Mesothelial cell of epicardium (in vitro differentiated cells): ENCODE measurements at places on chromosomes 4 and X.

DNA sequence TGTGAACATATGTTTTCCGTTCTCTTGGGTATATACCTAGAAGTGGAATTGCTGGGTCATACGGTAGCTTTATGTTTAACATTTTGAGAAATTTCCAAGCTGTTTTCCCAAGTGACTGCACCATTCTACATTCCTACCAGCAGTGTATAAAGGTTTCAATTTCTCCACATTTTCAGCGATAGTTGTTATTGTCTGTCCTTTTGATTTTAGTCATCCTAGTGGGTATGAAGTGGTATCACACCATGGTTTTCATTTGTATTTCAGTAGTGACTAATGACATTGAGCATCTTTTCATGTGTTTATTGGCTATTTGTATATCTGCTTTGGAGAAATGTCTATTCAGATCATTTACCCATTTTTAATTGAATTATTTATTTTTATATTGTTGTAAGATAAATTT, 2.4 kb downstream of the PPEF1 start:
- DNase-seq = no peak

- no peak for DNase-seq
These were observed 60.7 kb downstream of the EFHC2 start for GRCh38 chrX:44282753-44283152.

- no peak for DNase-seq
These were observed 49.2 kb downstream of the PRPS1 start for GRCh38 chrX:107677501-107677901.

GRCh38 chrX:138925330-138925729, 213.8 kb upstream of the FGF13 start:
- no peak for DNase-seq

DNA sequence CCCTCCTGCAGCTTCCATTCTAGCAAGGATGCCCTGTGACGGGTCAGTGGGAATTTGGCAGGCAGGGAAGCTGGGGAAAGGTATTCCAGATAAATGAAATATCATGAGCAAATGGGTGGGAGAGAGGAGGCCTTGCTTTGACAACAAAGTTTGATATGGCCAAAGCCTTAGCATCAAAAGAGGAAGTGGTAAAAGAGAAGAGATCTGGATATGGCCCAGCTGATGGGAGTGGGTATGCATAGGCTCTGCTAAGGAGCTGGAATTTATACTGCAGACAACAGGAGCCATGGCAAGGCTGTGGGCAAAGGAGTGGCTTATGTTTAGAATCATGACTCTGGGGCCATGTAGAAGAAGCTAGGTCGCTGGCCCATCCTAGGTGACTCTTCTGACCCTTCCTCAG, 89.2 kb downstream of the PJA1 start:
- DNase-seq = no peak

DNA sequence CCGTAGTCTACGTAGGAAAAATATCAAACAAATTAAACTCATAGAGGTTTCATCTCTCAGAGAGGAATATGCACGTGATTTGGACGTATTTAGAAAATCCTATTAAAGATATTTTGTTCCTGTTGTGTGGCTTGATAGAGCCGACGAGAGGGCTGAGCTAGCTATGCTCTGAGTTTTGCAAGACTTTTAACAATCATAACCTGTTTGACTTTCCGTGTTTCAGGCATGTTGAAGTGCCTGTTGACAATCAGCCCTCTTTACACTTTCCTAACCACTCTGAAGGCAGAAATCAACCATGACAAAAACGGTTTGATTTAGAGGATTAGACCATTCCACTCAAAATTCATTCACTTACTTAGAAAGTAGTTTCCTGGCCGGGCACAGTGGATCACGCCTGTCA, 297.3 kb downstream of the ASMT start:
- no peak for DNase-seq

- DNase-seq = no peak
These were observed 34.9 kb upstream of the SH3RF1 start for GRCh38 chr4:169305651-169306050.

- DNase-seq = no peak
These were observed 17.7 kb downstream of the MND1 start for GRCh38 chr4:153362184-153362583.

GRCh38 chr4:123298801-123299200, 97.8 kb upstream of the SPRY1 start:
- no peak for DNase-seq

- DNase-seq = no peak
These were observed 36.3 kb upstream of the GRPR start for GRCh38 chrX:16087076-16087475.

GRCh38 chr4:57091657-57092162, 18.5 kb downstream of the IGFBP7 start:
- no peak for DNase-seq

- DNase-seq = no peak
These were observed 7.9 kb downstream of the PGRMC2 start for GRCh38 chr4:128279624-128280225.

DNA sequence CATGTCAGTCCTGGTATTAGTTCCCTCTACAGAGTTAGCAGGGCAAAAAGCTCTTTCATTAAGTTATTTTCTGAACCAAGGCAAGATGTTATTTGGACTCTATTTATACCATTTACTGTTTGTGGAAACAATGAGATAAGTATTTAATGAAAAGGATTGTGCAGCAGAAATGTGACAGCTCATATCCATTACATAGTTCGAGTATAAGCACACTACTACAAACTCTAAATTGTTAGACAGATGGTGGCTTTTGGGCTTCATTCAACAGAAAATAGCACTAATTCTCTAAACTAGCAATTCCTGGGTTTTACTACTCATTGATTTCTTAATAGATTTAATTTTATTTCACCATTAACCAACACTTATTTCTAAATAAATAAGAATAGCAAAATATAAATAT, 95.2 kb upstream of the ANK2 start:
- DNase-seq = no peak

- no peak for DNase-seq
These were observed 473.7 kb downstream of the CENPC start for GRCh38 chr4:67071641-67072040.

DNA sequence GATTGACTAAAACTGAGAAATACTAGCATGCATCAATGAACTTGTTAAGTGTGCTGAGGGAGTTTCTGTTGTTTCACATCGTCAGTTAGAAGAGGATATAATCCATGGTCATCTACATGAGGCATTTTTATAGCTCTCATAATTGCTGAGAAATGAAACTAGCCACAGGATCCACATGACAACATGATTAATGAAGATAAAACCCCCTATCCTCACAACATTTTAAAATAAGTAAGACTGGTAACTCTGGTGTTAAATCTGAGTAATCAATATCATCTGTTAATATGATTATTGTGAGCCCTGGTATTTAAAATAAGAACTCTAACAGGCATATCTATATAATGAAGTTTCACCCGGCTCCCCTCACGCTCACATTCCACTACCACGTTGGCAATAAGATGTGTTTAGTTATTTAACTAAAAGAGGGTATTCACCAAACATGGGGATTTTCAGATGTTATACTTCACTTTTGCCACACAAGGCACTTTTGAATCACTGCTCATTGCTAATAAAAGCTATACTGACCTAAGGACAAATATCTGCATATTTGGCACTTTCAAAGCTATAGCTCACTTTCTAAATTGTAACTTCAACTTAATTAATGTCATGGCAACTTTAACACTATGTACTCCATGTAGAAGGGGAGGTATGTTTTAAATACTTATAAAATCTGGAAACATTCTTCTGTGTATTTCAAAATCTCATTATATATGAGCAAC, 6.7 kb downstream of the UNC5C start:
- no peak for DNase-seq

- DNase-seq = no peak
These were observed 291.4 kb downstream of the PABPC4L start for GRCh38 chr4:133910165-133910564.

GRCh38 chrX:147228153-147228552, 413.6 kb upstream of the CXorf51A start:
- DNase-seq = no peak

DNA sequence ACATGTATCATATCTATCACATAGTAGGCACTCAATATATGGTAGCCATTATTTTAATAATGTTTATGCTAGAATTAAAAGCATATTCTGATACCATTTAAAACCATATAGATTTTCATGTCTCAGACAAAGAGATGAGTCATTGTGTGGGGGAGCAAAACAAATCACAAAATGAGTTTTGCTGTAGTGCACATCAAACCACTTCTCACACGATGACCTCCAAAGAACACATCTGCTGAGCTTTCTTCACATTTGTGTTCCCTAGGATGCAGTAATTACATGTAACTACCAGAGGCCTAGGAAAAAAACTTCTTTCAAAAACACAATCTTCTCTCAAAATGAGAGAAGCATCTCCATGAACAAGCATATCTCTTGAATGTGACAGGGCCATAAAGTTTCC, 56.1 kb upstream of the BRS3 start:
- DNase-seq = no peak

DNA sequence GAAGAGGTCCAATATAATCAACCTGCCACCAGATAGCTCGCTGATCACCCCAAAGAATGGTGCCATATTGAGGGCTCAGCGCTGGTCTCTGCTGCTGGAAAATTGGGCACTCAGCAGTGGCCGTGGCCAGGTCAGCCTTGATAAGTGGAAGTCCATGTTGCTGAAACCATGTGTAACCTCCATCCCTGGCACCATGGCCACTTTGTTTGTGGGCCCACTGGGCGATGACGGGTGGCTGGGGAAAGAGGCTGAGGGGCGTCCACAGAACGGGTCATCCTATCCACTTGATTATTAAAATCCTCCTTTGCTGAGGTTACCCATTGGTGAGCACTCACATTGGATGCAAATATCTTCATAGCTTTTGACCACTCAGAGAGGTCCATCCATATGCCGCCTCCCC, 7.7 kb downstream of the F8A2 start:
- no peak for DNase-seq

DNA sequence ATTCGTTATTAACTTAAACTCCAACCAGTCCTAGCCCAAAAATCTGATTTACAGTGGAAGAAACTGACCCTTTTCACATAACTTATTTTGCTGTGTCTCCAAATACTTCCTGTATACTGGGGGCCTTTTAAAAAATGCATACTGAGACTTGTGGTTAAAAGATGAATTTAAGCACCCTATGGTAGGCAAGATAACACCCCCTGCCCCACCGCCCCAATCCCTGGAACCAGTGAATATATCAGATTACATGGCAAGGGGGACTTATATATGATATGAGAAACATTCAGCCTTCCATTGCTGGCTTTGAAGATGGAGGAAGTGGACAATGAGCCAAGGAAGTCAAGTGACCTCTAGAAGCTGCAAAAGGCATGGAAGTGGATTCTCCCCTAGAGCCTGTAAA, 3.1 kb upstream of the CLCN3 start:
- DNase-seq = no peak

- no peak for DNase-seq
These were observed 570.8 kb downstream of the PRR32 start for GRCh38 chrX:127390316-127390715.

GRCh38 chrX:74248889-74249288, 55.1 kb upstream of the ZCCHC13 start:
- peak; percentile 38 for DNase-seq

DNA sequence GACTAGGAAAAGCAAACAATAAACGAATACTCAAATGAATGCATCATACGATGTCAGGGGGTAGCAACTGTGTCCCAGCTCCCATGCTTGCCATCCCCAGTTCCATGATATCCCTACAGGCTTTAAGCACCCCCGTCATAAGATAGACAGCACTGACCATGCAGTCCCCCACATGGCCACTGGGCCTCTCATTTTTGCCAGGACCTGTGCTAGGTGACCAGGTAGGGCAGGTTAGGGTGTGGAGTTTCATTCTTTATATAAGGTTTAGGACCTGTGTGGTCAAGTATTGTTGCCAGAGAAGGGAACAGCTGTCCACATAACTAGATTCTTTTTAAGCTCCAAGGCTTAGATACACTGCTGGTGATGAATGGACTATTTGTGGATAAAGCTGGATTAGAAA, 9.7 kb downstream of the PPEF2 start:
- DNase-seq = no peak

DNA sequence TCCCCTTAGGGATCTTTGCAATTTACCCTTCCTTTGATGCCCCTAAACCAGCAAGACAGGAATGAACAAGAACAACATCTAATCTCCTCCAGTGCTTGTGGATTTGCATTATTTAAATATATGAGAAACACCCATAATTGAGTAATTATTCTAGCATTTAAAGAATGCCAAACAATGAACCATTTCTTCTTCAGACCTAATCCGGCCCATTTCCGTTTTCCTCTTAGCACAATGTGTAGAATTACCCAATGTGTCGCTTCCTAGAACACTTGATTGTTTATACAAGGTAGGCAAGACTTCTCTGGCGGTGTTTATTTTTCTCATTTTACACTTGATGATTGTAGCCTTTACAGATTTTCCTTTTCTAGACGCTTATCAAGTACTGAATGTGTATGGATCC, 43.5 kb downstream of the CLDN34 start:
- DNase-seq = no peak

DNA sequence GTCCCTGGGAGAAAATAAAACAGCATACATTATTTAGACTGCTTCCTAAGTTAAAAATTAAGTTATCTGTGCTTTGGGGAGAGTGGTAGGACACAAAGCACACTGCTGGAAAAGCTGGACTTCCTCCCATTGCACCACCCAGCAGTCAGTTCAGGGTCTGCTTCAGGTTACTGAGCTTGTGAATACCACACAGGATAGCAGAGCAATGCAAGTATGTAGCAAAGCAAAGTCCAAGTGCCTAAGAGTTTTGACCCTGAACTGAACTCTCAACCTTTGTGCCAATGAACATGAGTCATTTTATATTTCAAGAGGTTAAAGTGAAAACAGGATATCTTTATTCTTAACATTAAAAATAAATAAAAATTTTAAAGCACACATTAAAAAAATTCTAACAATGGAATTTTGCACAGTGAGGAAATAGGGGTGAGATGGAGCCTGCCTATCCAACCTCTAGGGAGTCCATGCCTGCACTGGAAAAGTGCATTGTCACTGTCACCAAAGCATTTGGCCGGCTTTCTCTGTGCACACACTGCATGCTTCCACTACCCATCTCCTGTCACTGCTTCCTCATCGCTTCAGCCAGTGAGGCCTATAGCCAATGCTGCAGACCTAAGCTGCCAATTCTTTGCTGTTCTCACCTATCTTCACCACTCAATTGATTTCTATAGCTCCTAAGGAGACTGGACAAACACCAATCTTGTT, 50.9 kb downstream of the ABCG2 start:
- DNase-seq = no peak

DNA sequence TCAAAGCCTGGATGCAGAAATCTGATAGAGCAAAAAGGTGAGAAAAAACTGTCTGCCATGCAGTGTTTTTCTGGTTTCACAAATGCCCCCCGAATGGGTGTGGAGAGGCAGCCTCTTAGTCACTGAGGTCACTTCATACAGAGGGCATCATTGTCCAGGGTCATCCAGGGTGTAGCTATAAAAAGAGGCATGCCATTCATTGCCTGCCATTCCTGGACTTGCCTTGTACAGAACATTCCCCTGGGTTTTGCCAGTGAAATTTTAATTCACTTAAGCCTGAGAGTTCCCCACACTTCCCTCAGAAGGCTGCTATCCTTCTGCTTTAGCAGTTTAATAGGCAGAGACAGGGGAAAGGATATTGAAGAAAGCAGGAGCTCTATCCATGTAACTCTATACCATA, 230.3 kb downstream of the UNC5C start:
- no peak for DNase-seq
